Kidney epithelial cell (primary cell): ENCODE measurements at places on chromosomes 2 and 18. TPM values are rescaled to one million over a fixed set of nuclear protein-coding genes. Genes with fewer than 3 reads are reported as not detected.

CACNB4 gene
- total RNA-seq = 0.79 and 1.3 TPM in 2 replicates

NDUFS1 gene
- 102 and 107 TPM in 2 replicates for total RNA-seq

TDRD15 gene
- not detected in 2 replicates for total RNA-seq

RNF125 gene
- total RNA-seq = 1.4 and 3.2 TPM in 2 replicates

CNOT11 gene
- total RNA-seq = 51.3 and 62.9 TPM in 2 replicates

SERPINB3 gene
- total RNA-seq = not detected in 2 replicates

FOXI3 gene
- total RNA-seq = 0.21 TPM in 1 of 2 replicates, not detected in the other

ZDBF2 gene
- 8.5 and 9.2 TPM in 2 replicates for total RNA-seq

TRIM54 gene
- total RNA-seq = 0.27 and 0.33 TPM in 2 replicates

VAMP5 gene
- 16.5 and 28.5 TPM in 2 replicates for total RNA-seq

EIF4E2 gene
- 66.9 and 73.1 TPM in 2 replicates for total RNA-seq

USP40 gene
- 46.9 and 49.8 TPM in 2 replicates for total RNA-seq

DNAJC27 gene
- total RNA-seq = 3.6 and 4.9 TPM in 2 replicates

AKAIN1 gene
- not detected in 2 replicates for total RNA-seq

SPTBN1 gene
- total RNA-seq = 492 and 514 TPM in 2 replicates

HAAO gene
- total RNA-seq = 1.5 and 2.8 TPM in 2 replicates

INPP1 gene
- 6.3 and 7.1 TPM in 2 replicates for total RNA-seq

TUBA4B gene
- total RNA-seq = not detected in 2 replicates

TLK1 gene
- total RNA-seq = 19.9 and 24.4 TPM in 2 replicates

KCNJ3 gene
- total RNA-seq = not detected in 2 replicates

FAM237A gene
- total RNA-seq = not detected in 2 replicates

RPRM gene
- total RNA-seq = 1.0 and 2.1 TPM in 2 replicates

CABYR gene
- total RNA-seq = 5.1 and 5.5 TPM in 2 replicates

C1QL2 gene
- not detected in 2 replicates for total RNA-seq

SPDYA gene
- total RNA-seq = 0.34 TPM in 1 of 2 replicates, not detected in the other

VWA3B gene
- total RNA-seq = not detected in 2 replicates

SOX11 gene
- total RNA-seq = 75.6 and 81.7 TPM in 2 replicates

G6PC2 gene
- not detected in 2 replicates for total RNA-seq
